ENCODE measurements at places on chromosomes 13 and 19.
A peak's percentile ranks its signal among the peaks of the same experiment; 100 is the strongest.

DNA sequence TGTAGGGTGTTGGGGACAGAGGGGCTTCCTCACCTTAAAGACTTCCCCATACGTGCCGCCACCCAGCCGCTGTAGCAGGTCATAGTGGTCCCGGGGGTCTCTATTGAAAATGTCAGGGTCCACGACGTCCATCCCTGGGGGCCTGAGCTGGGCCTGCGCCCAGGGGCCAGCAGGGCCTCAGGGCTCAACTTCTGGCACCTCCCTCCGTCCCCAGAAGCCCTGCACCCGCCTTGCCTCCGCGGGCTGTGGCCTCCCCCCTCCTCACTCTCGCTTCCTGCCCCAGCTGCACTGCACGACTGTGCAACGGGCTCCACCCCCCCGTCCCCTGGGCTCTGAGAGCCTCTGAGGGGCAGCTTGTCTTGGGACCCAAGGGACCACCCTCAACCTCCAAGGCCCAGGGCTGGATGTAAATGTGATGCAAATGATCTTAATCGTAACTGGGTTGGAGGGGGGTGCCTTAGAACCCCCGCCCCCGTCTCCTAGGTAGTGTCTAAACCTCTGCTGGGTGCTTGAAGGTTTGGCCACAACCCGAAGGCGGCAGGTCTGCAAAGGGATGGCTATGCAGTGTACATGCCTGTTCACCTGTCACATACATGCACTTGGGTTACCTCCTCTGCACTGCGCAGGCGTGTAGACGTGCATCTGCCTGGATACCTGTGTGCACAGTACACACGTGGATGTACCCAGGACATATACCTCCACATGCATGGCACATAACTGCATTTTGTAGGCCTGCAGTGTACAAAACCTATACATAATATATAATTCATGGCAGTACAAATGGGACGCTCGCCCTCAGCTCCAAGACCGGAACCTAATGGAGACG is at the start of gene MAP4K1:
Gene MAP4K1 (minus strand): TSS at position 190 of the 826 bp plus-strand sequence. CDS start 58 bp downstream, at position 132.
- no peak for DNase-seq

- DNase-seq, result no peak
These were observed 19.2 kb upstream of the PHF11 start for GRCh38 chr13:49476529-49476928.

DNA sequence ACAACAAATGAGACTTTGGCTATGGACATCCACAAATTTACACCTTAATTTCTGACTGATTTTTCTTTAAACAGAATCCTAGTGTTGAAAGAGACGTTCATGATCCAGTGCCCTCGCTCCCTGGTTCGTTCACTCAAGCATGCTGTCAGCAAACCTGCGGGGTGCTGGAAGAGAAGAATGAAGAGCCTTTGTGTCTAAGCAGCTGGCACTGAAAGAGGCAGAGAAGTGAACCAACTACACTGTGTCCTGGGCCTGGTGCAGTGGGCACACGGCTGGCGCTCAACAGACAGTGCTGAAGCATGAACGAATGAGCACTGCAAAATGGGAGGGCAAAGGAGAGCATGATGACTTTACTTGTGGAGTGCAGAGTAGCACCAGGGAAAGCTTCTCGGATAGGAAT is 46.8 kb downstream of the MIPEP start:
- no peak for DNase-seq

DNA sequence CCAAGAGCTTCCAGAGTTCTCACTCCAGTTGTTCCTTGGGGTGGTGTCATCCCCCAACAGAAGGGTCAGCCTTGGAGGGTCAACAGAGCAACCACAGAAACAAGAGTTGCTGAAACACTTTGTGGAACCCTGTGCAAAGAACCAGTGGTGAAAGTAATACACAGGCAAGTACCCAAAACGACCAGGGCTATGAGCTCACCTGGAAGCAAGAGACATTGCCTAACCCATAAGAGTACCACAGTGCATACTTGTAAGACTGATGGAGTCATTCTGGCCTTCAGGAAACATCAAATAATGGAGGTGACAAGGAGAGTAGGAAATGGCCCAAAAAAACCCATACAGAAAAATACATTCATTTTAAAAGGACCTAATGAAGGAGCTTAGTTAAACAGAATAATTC is 184.3 kb upstream of the TSC22D1 start:
- DNase-seq, result no peak

GRCh38 chr13:51113969-51114368 is 2.9 kb upstream of the C13orf42 start:
- DNase-seq, result no peak

DNA sequence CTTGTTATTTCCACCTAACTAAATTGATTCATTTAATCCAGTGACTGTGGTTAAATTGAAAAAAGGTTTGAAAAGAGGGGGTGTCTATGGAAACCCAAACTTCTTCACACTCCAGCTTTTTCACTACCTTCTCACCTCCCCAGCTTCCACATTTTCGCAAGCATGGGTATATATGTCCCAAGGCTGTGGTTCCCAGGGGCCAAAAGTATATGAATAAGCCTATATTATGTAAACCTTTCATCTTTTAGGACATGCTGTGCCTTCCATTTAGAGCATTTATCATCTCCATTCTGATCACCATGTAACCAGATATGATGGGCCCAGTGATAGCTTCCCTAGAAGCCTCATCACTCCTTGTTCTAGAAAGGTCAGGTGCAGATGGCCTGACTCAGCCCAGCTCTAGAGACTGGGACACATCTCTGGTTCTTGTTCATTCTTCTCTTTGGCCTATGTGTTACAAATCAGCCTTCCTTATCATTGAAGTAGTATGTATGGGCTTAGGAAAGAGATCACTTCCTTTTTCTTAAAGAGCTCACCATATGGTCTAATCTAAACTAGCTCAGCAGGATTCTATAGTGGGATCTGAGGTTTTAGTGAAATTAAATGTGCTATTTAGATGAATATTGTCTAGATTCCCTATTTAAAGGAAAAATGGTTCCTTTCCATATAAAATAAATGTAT is 19.5 kb upstream of the ARL11 start:
- no peak for DNase-seq

- DNase-seq, result no peak
These were observed 4.0 kb downstream of the KLK1 start for GRCh38 chr19:50819636-50820035.

DNA sequence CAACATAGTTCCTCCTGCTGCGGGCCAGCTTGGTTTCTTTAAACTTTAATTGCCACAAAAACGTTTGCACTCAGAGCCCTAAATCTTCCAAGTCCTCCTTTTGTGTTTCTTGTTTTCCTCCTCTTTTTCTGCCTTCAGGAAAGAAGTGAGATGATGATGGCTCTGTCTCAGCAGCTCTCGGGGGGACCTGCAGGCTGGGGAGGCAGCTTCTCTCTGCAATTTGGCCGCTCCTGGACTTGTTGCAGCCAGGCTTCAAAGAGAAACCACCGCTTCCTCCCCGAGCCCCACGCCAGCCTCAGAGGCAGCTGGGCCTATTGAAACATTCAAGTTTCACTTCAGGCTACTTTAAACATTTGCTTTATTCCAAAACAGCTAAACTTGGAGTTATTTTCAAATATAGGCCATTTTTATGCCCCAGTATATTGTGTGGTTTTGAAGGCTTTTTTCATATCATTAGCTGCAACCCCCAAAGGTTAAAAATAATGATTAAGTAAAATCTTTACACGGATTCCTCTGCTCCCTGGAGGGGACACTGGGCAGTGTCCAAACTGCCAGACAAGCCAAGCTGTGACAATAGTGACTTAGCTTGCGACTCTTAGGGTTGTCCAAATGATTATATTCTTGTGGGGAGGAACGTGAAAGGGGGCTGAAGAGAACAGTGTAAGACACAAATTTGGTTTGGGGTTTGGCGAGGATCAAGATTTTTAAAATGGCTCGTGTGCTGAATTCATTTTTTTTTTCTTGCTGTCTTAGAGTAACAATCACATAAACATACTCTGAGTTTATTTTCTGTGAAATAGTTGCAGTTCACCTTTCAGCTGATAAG is 330.8 kb downstream of the DLEU7 start:
- DNase-seq, result no peak

DNA sequence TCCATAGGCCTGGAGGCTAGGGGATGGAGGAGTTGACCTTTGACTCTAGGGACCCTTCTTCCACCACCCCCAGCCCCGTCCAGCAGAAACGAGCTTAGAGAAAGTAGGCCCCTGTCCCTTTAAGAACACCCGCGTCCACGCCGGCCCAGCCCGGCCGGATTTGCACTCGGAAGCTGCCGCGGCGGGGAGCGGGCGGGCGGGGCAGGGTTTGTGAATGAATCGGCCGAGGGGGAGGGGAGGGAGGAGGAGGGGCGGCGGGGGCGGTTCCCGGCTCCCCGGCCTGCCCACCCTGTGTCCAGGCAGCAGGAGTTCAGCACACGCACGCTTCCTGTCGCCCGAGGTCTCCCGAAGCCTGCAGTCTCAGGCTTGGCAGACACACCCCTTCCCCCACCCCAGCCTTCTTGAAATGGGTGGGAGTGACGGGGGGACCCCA is 1.5 kb downstream of the UNC13A start:
- DNase-seq, result no peak

- DNase-seq, result no peak
These were observed 1113.4 kb upstream of the MIR17HG start for GRCh38 chr13:90233933-90234672.

DNA sequence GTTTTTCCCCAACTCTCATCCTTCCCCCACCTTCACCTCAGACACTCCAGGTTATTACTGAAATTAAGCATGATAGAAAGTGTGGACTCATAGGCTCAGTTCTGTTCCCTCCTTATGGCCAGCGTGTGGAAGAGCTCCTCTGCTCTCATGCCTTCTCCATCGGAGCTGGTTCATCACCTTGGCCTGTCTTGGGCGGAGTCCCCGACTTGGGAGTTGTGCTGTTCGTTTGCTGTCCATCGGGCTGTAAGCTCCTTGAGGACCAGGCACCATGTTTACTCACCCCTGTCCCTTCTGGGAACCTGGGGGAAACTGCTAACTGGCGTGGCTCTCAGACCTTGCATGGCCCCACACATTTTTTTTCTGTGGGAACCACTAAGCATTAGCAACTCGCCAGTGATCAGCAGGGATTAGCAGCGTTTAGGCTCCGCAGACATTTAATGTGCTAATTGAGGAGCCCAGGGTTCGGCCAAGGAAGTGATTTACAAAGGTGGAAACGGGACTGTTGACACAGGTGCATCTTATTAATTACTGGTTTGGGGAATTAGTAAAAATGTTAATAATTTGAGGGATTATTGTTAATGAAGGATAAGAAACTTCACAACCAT is 123.8 kb downstream of the TM9SF2 start:
- no peak for DNase-seq

- DNase-seq, result no peak
These were observed 38.4 kb upstream of the TNFAIP8L1 start for GRCh38 chr19:4600893-4601292.

GRCh38 chr19:49983645-49984229 is 22.8 kb upstream of the SIGLEC11 start:
- DNase-seq, result peak; percentile 37

DNA sequence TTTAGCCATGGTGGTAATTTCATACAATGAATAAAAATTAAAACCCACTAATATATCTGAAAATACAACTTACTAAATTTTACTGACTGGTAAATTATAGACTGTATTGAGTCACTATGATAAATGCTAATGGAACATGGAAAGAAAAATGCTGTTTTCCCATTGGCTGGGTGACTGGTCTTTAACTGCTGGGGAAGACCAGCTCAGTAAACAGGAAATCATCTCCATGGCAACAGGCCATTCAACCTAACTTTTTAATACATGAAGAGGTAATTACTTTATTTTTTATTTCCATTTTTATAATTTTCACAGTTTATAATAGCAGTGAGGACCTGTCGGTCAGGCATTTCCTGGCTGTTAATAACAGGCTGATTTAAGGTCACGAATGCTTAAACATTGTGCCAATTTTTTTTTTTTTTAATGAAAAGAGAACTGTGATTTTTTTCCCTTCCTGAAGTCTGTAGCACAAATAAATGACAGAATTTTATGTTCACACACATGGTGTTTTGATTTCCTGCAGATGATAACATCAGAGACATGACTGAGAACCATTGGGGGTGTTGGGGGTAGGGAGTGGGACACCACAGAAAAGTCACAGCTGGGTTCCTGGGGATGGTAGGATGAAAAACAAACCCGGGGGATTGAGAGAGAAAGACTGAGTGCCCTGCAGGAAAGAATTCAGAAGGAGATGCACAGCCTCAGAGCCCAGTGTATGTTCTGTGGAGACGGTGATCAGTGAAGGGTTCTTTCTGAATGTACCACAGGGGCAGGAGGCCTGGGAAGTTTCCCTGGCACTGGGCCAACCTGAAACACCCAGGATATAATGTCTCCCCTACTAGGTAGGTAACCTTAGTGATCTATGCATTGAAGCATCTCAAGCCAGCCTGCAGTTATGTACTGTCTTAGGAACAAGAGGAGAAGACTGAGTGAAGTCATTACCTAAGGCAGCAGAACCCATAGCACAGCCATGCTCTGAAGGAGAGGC is 297.1 kb downstream of the COG6 start:
- no peak for DNase-seq

GRCh38 chr19:49863935-49864320 is 3.4 kb downstream of the PNKP start:
- no peak for DNase-seq

DNA sequence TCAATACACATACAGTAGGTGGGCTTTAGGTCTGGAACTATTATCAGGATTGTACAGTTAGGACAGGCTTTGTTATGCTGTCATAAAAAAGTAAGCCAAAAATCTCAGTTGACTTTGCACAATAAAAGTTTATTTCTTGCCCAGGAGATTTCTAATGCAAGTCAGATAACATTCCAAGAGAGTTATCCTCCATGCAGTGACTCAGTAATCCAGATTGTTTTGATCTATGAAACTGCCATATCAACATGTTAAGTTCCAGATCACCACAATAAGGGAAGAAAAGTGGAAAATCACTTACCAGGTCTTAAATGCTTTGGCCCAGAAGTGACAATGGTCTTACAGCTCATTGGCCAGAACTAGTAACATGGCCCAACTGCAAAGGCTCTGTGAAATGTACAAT is 636.2 kb upstream of the KLF12 start:
- DNase-seq, result peak; percentile 1

- DNase-seq, result no peak
These were observed 105.3 kb downstream of the RGCC start for GRCh38 chr13:41562541-41563178.

DNA sequence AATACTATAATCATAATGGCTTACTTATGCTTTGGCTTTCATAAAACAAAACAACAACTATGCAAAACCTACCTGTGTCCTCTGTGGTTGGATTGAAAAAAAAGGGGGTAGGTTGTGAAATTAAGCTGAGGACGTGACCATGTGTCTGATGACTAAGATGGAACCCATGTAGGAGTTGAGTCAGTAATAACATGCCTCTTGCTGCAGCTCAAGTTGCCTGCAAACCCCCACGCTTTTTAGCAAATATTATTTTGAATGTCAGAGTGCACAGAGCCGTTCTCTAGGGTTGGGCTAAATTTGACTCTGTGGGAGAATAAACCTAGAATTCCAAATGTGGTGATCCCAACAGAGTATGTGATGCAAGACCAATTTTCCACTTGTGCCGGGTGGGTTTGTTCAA is 209.3 kb downstream of the KCNRG start:
- DNase-seq, result no peak

- peak; percentile 85 for DNase-seq
These were observed 4.6 kb downstream of the MIDN start for GRCh38 chr19:1252821-1253513.

DNA sequence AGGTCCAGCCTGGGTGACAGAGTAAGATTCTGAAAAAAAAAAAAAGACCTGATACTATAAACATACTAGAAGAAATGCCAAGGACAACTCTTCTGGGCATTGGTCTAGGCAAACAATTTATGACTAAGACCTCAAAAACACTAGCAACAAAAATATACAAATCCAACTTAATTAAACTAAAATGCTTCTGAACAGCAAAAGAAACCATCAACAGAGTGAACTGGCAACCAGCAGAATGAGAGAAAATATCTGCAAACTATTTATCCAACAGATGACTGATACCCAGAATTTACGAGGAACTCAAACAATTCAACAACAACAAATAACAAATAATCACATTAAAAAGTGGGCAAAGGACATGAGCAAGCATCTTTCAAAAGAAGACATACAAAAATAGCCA is 26.8 kb upstream of the GPC6 start:
- no peak for DNase-seq

Measured in Caki2 (cell line).